Right ventricle myocardium superior (tissue), 1 donor: ENCODE measurements at places on chromosomes 16 and 17. TPM values are rescaled to one million over a fixed set of nuclear protein-coding genes. Genes with fewer than 3 reads are reported as not detected.

The TUBD1 gene
- total RNA-seq = 6.9 TPM

The ARSG gene
- 3.1 TPM for total RNA-seq

The ANKRD40CL gene
- not detected for total RNA-seq

The TP53 gene
- total RNA-seq = 11.5 TPM

The ABCA6 gene
- 29.7 TPM for total RNA-seq

The FA2H gene
- total RNA-seq = 0.16 TPM

The NXPH3 gene
- total RNA-seq = 3.7 TPM

The LPO gene
- total RNA-seq = not detected

The AANAT gene
- not detected for total RNA-seq

The HYDIN gene
- 0.89 TPM for total RNA-seq

The SMTNL2 gene
- 40.4 TPM for total RNA-seq

The MRPS23 gene
- total RNA-seq = 89.8 TPM

The SLC16A13 gene
- 1.6 TPM for total RNA-seq

DNA sequence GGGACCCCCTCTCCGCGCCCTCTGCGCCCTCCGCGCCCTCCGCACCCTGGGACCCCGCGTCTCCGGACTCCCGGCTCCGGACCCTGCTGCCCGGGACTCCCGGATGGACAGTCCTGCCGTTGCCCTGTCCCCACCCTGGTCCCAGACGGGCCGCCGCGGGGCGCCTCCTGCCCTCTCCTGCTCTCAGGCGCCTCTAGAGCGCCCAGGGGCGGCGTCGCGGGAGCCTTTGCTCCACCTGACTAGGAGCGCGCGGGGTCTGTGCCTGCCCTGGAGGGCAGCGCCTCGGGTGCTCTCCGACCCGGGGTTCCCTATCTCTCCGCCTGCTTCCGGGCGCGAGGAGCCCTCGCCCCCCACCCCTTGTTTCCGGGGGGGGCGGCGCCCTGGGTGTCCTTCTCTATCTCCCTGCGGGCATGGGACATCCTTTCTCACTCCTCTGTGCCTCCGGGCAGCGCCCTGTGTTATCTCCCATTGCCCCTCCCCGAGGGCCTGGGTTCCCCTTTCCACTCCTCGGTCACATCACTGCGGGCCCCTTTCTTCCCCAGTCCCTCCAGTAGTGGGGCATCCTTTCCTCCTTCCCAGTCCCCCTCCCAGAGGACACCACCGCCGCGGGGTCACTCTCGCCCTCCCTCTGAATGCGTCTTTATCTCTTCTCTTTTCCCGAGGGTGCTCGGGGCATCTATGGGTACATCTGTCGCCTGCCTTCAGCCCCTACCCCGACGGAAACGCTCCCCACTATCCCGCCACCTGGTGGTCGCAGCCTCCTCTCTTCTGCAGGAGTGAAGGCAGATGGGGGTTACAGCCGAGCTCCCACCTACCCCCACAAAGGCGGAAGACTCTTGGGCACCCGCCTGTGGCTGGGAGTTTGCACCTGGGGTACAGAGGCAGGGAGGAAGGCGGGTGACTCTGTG, 875 bp downstream of the PRKCB start:
- peak; percentile 50 for DNase-seq

DNA sequence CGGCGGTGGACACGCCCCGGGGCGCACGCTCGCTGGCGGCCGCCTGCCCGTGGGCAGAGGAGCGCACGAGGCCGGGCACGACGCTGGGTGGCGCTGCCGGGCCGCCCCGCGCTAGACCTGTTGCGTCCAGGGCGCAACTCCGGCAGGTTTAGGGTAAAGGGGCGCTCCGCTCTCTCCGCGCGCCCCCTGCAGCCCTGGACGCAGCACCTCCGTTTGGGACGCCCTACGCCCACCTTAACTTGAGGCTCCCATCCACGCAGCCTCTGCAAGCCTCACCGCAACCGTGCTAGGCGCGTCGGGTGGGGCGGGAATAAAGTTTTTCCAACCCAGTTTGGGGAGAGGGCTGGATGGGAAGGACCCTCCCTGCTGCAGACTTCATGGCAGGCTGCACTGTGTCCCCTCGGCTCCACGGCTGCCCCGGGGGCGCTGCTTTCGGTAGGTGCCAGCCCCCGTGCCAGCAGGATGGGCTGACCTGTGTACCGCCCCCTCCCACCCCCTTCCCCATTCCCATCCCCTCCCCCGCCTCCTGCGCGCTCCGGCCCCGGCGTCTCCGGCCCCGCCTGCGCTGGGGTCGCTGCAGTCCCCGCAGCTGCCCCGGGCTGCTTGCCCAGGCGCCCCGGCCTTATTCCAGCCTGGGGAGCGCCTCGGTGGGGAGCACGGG, at the start of gene SYT17:
SYT17 (plus strand) TSS at position 531 of the 661 bp plus-strand sequence. CDS start 407 bp downstream, outside the sequence.
- peak; percentile 78 for DNase-seq

- peak; percentile 80 for DNase-seq
Measured at GRCh38 chr17:8120520-8121406, 2.4 kb upstream of the ALOXE3 start.

- peak; percentile 74 for DNase-seq
Measured at GRCh38 chr17:78497115-78497540, 80.1 kb downstream of the DNAH17 start.

GRCh38 chr16:57826052-57826451, 23.8 kb upstream of the KIFC3 start:
- no peak for DNase-seq

DNA sequence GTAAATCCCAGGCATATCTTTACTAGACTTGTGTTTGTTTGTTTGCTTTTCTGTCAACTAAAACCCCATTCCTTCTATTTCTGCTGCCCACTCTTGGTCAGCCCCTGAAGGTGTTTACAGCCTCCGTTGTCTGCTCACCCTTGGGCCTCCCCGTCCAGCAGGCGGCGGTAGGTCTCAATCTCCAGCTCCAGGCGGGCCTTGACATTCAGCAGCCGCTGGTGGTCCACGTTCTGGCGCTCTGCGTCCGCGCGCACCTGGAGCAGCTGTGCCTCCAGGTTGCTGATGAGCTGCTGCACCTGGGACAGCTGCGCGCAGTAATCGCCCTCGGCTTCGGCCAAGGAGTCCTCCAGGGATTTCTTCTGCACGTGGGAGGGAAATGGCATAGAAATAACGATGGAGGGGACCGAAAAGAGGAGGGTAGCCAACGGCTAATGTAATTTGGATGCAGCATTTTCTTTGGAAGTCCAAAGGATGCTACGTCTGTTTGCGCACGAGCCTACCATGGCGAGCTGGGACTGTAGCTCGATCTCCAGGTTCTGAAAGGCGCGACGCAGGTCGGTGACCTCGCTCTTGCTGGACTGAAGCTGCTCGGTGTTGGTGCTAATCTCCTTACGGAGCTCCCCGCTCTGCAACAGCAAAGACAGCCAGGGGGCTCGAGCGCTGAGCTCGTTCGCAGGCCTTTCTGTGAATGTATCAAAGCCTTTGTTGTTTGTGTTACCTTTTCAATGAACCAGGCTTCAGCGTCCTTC, 3.9 kb downstream of the KRT12 start:
- no peak for DNase-seq

GRCh38 chr17:7107012-7107754, 7.4 kb downstream of the ASGR2 start:
- DNase-seq = no peak

- DNase-seq = no peak
Measured at GRCh38 chr16:77939968-77940367, 82.4 kb upstream of the CLEC3A start.

GRCh38 chr16:68264128-68265077, at the start of gene SLC7A6:
Gene SLC7A6, plus strand, starts transcription at chr16:68264526. Its CDS starts 10,201 bp downstream, at chr16:68274727.
- peak; percentile 88 for DNase-seq

- no peak for DNase-seq
Measured at GRCh38 chr17:28247671-28248555, 71.1 kb upstream of the TMEM97 start.
